ENCODE measurements at places on chromosomes 4 and X.

DNA sequence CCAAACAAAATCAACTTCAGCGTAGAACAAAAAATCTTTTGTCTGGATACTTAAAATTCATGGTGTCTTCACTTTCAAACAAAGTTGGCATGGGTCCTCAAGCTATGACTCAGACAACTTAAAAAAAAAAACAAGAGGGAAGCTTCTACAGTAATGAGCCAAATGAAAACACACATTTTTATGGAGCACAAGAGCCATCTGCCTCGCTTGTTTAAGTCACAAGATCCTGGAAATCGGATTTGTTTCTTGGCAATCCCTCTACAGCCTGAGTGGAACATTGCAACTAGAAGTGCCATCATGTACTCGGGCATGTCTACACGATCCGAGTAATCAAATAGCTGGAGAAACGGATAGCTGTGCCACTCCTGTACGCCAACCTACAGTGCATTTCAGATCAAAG lies 22.6 kb downstream of the LAMP2 start:
- DNase-seq, result no peak

- DNase-seq, result no peak
Observed at GRCh38 chrX:64642482-64642881, 247.2 kb upstream of the MTMR8 start.

DNA sequence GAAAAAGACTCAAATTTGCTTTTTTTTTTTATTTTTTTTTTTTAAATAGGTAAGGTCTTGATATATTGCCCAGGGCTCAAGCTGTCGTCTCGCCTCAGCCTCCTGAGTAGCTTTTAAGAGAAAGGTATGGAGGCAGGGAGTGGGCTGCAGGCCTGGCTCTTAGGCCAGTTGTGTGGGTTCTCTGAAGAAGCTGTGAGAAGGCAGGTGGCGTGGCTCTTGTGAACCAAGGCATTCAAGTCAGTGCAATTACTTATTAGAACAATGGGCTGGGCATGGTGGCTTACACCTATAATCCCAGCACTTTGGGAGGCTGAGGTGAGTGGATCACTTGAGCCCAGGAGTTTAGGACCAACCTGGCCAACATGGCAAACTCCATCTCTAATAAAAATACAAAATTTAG lies 244.0 kb upstream of the SFRP2 start:
- DNase-seq, result no peak

DNA sequence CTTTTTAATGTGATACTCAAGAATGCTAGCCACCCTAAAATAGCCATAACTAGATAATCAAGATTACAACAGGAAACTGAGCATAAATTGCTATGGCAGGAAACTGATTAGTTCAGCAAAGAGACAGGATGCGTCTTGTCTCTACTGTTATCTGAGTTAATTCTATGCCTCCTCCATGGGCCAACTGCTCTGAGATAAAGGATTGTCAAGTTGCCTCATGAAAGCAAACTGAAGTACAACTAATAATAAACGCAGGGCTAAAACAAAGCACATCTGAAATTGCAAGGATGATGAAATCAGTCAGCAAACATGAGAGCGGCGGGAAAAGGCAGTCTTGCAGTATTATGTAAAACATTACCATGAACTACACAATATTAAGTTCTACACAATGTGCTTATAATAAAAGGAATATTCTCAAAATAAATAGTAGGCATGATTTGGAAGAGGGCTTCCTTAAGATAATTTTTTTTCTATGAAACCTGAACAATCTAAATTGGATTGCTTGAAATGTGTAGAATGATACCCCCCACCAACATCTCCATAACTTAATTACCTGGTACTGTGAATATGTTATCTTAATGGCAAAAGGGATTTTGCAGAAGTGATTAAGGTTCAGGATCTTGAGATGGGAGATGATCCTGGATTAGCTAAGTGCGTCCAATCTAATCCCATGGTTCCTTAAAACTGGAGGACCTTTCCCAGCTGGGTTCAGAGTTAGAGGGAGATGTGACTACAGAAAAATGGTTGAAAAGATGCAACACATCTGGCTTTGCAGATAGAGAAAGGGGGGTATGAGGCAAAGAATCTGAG lies 65.9 kb downstream of the ANTXR2 start:
- DNase-seq, result no peak

- no peak for DNase-seq
Observed at GRCh38 chr4:24965627-24966026, 52.8 kb upstream of the CCDC149 start.

DNA sequence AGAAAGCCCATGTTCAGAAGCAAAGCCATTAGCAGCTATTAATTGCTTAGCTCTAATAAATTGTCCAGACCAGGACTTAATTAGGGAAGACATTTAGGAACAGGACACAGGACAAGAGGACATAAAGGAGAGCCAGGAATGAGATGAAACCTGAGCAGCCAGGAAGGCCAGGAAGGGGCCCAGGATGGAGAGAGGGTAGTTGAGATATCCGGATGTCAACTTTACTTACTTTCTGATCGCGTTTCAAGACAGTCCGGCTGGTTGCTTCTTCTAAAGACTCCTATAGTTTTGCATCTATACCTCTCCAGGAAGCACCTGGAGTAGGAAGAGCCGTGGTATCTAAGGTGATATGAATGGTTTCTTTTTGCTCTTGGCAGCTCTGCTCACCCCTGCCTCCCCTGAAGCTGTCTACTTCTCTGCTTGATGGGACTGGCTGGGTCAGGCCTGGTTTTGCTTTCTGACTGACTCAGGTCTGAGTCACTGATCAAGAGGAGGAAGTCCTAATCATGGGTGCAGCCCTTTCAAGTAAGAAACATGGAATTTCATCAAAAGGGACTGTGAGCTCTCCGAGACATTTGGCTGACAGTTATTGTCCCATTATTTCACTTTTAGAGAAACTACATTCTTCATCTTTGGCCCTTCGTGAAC lies 733.3 kb downstream of the RPA4 start:
- DNase-seq, result no peak

GRCh38 chrX:101417190-101417589 lies 9.2 kb downstream of the HNRNPH2 start:
- no peak for DNase-seq

DNA sequence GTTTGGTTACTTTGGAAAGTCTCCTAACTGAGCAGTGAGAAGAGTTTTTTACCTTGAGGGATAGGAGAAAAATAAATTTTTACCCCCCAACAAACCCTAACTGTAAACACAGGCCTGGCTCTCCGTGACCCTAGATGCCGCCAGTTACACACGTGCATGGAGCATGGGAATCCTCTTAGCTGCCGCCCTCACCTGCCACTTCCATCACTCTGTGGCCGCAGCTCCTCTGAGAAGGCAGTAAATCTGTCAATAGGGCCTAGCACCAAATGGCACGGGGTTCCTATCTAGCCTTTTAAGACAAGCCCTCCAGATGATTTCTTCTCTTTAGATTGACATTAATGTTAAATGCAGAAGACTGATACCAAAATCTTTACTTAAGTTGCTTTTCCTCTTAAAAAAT lies 330.3 kb upstream of the FAM241A start:
- DNase-seq, result no peak

GRCh38 chr4:117986321-117986720 lies 48.0 kb upstream of the NDST3 start:
- DNase-seq, result no peak

- no peak for DNase-seq
Observed at GRCh38 chr4:35175894-35176293, 1068.4 kb downstream of the ARAP2 start.

GRCh38 chrX:21725496-21725895 lies 32.4 kb downstream of the SMPX start:
- no peak for DNase-seq

- DNase-seq, result no peak
Observed at GRCh38 chr4:43332052-43332425, 439.5 kb downstream of the GRXCR1 start.

GRCh38 chrX:112235547-112235946 lies 153.0 kb upstream of the TRPC5 start:
- no peak for DNase-seq

GRCh38 chr4:148445071-148445859 lies 3.1 kb upstream of the NR3C2 start:
- DNase-seq, result peak; percentile 57

GRCh38 chr4:169098969-169099690 lies 89.1 kb upstream of the CBR4 start:
- no peak for DNase-seq

- no peak for DNase-seq
Observed at GRCh38 chr4:119962631-119963030, 104.0 kb downstream of the MAD2L1 start.

GRCh38 chr4:188409851-188410250 lies 270.6 kb downstream of the TRIML1 start:
- no peak for DNase-seq

GRCh38 chr4:31755751-31756150 lies 1035.6 kb downstream of the PCDH7 start:
- DNase-seq, result no peak

DNA sequence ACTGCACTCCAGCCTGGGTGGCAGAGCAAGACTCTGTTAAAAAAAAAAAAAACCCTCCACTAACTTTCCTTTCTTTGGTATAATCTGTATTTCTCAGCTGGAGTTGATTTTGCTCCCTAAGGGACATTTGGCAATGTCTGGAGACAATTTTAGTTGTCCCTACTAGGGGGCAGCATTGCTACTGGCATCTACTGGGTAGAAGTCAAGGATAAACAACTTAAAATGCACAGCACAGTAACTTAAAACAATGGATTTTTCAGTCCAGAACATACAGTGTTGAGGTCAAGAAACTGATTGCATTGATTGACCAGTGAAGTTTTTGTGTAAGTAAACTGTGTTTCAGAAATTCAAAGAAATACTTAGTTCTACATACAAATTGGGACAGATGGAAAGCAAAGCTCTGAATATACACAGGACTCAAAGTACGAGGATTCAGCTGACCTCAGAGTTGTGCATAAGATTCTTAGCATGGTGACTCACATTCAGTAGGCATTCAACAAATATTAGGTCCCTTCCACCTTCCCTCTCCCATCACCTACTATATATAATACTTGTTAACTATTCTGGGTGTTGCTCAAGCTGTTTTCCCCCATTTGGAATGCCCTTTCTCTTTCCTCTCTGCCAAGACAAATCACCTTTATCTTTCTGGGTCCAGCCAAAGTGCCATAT lies 8.8 kb downstream of the DDX53 start:
- no peak for DNase-seq

GRCh38 chr4:123587983-123588494 lies 191.4 kb downstream of the SPRY1 start:
- no peak for DNase-seq

- DNase-seq, result no peak
Observed at GRCh38 chr4:108532187-108532586, 88.2 kb upstream of the RPL34 start.

- DNase-seq, result no peak
Observed at GRCh38 chr4:2822461-2823300, 21.0 kb upstream of the ADD1 start.

DNA sequence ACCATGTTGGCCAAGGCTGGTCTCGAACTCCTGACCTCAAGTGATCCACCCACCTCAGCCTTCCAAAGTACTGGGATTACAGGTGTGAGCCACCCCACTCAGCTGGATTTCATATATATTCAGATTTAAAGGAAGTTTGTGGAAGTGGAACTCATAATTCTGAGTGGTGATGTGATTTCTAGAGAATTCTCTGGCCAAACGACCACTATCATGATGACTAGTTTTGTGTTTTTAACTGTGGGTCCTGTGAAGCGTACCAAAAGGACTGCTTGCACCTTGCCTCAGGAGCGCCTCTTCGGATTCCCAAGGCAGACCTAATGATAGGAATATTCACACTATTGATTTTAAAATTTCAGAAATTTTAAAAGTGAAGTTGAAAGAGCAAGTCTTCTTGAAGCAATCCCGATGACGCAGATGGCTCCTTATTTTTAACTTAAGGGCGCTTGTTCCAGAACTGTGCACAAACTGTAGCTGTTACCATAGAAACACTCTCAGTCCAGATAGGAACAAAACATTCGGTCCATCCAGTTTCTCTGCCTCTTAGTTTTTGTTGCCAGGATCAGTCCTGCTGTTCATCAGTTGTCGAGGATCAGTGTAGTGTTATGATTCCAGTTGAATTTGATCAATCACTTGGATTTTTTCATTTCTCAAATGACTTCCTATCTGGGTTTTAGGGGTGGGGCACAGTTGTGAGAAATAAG lies 51.7 kb upstream of the CLCN4 start:
- no peak for DNase-seq

GRCh38 chrX:38664285-38664684 lies 102.9 kb downstream of the TSPAN7 start:
- DNase-seq, result no peak

DNA sequence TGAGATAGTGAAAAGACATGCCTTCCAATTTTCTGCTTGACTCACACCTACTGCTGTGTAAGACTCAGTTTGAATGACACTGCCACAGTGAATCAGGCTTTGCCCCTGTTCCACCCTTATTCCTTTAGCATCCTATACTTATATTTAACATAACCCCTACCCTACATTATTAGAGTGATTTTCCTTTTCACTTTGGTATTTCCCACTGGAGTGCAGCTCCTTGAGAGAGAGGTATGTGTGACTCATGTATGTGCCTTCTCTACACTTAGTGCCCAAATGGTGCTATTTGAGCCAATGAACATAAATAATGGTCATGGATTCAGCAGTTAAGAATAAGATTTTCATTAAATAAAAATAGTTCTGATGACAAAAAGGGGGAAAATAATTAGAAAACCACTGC lies 69.5 kb downstream of the RRAGB start:
- no peak for DNase-seq

GRCh38 chr4:176002007-176002613 lies 63.5 kb upstream of the WDR17 start:
- no peak for DNase-seq

DNA sequence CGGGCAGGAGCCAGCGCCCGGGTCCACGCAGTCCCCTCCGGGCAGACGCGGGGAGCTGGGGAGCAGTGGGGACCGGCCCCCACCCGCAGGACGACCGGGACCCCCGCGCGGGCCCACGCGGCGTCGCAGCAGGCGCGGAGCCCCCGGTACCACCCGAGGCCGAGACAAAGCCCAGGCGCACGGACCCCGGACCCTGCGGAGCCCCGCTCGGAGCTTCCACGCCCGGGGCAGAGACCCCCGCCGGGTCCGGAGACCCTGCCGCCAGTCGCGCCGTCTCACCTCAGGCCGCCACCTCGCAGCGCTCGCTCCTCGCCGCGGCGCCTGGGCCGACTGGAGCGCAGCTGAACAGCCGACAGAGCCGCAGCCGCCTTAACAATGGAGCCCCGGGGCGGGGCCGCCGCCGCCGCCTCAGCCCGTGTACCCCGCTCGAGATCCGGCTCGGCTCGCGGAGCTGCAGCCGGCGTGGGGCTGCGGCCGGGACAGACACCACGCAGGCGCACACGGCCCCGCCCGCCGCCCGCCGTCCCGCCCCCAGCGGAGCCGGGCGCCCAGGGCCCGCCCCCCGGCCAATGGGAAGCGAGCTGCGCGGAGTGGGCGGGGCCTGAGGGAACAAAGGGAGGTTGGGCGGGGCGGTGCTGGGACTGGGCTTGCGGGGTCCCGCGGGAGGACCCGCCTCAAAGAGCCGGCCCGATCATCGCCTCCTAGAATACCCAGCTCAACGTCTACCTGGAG lies at the start of gene AFAP1:
TSS of gene AFAP1 (minus strand) at position 485 of the 732 bp plus-strand sequence. CDS start 67,783 bp downstream, outside the sequence.
- DNase-seq, result peak; percentile 86

DNA sequence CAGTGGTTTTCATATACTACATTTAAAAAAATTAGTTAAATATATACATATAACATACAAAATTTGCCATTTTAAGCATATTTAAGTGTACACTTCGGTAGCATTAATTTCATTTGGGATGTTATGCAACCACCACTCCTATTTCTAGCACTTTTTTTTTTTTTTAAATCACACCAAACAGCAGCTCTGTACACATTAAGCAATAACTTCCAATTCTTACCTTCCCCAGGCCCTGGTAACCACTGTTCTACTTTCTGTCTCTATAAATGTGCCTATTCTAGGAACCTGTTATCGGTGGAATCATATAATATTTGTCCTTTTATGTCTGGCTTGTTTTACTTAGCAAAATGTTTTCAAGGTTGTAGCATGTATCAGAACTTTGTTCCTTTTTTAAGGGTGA lies 39.1 kb downstream of the TMEM164 start:
- no peak for DNase-seq
